ENCODE measurements at places on chromosomes 3 and 15. TPM values are rescaled to one million over a fixed set of nuclear protein-coding genes. Genes with fewer than 3 reads are reported as not detected.

SERINC4 gene
- total RNA-seq: 0.14 TPM

SLC6A1 gene
- total RNA-seq: not detected

PLCB2 gene
- total RNA-seq: 43.6 TPM

FGD5 gene
- 0.22 TPM for total RNA-seq

SLCO2A1 gene
- 0.08 TPM for total RNA-seq

VWA5B2 gene
- not detected for total RNA-seq
